GM23248 (cell line): ENCODE measurements at places on chromosomes 13 and 19. TPM values are rescaled to one million over a fixed set of nuclear protein-coding genes. Genes with fewer than 3 reads are reported as not detected.
A peak's percentile ranks its signal among the peaks of the same experiment; 100 is the strongest.

The F2RL3 gene
- polyA plus RNA-seq: not detected in 2 replicates

DNA sequence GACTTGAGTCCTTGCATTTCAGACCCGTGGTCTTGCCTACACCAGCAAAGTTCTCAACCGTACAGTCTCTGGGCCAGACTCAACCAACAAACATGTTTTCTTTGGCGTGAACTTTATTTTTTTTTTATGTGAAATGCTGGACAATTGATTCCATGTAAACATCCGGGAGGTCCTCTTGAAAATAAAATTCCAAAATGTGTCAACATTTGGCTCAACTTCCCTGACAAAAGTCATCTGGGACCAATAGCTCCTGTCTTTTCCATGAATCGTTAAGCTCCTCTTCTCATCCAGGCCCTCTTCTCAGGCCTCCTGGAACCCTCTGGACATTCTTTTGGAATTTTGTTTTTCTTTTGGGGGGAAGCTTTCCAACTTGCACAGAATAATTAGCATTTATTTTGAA is 2.7 kb downstream of the ALDH16A1 start:
- DNase-seq: peak; percentile 49

DNA sequence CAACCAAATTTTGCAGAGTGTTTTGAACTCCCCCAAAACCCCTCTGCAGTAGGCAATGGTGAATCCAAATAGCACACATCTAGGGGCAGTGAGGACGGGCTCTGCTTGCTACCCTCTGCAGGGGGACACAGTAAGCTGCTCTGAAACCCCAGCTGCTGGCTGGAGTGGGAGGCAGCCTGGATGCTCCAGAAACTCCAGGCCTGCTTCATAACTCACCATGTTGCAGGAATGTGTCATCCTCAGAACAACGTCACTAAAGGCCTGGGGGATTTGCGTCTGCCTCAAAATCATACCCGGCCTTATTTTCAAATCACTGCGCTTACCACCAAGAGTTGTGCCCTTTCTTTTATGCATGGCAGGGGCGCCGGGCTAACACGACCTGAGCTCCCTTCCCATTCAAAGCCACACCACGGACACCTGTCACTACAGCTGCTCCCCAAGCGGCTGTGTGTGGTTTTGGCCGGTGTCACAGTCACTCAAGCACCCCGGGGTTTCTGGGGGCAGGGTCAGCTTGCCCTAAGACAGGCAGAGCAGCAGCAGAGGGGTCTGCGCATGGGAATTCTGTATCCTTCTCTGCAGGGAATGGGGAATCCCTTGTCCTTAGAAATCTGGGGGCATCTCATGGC is 93.9 kb downstream of the TSHZ3 start:
- no peak for DNase-seq

GRCh38 chr13:97492684-97493371 is 58.9 kb downstream of the RAP2A start:
- no peak for DNase-seq

DNA sequence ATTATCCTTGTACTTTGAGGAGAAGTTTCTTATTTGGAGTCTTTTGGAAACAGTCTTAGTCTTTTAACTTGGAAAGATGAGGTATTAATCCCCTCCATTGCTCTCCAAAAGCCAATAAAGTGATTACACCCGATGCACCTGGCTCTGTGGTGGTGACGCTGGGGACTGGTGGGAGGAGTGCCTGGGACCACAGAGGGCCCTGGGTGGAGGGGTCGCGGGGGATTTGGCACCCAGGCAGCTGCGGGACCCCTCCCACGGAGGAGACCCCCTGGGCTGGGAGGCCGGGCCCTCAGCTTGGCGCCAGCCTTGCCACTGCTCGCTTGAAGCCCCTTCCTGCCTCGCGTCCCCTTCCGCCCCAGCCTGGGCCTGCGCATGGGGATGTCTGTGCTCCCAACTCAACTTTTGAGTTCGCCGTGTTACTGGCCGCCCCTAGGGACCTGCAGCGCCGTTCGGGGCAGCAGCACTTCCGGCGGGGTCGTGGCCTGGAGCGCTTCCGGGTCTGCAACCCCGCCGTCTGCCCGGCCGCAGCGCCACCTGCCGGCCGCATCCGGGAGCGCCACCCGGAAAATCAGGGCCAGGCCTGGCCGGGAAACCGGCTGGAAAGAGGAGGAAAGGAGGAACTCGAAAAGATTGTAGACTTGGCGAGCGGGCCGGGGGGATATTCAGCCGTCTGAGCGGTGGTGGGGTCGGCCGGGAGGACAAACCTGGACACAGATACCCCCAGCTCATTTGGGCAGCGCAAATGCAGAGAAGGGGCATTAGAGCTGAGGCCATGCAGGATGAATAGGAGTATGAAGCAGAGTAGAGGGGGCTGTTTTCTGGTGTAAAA is 8.4 kb downstream of the PEAK3 start:
- DNase-seq: peak; percentile 77
